ENCODE measurements at places on chromosomes 3 and 15.

- DNase-seq = no peak
Observed at GRCh38 chr3:134850761-134851160, 55.7 kb downstream of the EPHB1 start.

DNA sequence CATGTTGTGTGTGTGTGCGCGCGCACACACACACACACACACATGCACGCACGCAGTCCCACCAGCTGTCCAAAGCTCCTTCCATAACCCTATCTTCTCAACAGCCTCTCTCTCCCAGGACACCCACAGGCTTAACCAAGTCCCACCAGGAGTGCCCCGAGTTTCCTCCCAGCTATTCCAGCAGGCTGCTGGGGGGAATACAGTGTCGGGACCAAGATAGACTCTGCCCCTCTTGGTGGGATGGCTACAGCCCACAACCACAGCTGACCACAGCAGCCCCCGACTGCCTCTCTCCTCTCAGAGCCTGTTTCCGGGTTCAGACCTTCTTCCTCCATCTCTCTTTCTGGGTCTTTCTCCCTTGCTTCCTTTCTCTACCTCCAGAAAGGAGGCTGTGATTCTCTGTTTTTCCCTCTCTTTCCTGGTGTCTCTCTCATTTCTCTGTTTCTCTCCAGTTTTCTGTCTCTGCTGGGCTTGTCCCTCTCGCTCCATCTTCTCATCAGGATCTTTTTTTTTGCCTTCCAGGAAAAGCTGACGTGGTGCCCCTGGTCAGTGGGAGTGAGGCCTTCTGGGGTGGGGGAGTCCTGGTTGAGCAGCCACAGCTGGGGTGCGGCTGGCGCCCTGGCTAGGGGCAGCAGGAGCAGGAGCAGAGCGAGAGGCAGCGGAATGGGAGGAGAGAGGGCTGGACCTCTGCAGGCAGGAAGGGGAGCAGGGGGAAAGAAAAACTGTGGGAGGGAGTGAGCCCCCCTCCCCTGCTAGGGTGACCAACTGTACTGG, 3.3 kb upstream of the ISLR start:
- DNase-seq = no peak

- no peak for DNase-seq
Observed at GRCh38 chr3:68987322-68987721, 26.2 kb downstream of the EOGT start.

DNA sequence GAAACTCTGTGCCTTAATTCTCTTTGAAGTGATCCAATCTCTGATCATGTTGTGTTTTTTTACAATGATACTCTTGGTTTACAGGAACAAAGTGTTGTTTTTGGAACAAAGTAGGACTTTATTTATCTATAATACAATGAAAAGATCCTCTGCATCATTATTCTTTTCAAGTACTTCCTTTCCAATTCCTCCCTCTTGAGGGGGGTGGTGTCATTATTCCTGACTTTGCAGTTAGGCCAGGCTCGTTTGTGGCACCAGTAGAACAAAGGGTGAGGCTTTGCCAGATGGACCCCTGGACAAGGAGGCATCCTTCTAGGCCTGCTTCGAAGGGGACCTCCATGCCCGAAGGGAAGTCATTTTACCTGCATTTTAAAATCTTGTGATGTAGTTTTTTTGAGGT, 41.7 kb upstream of the ZBTB38 start:
- no peak for DNase-seq

DNA sequence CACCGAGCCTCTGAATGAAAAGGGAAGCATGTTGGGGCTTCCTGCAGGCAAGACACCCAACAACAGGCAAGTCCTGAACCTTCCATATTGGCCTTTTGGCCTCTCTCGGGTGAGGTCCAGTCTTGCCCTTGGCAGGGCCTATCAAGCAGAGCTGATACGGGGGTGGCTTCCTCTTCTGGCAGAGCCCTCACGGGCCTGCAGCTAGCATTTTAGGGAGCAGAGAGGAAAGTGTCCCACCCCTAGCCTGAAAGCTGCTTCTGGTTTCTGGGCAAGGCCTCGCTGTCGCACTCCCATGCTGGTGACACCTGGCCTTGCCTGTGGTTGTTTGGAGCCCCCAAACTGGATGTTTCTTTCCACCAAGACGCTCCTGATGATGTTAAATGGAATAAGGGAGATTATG, 31.8 kb upstream of the CTSH start:
- DNase-seq = no peak

DNA sequence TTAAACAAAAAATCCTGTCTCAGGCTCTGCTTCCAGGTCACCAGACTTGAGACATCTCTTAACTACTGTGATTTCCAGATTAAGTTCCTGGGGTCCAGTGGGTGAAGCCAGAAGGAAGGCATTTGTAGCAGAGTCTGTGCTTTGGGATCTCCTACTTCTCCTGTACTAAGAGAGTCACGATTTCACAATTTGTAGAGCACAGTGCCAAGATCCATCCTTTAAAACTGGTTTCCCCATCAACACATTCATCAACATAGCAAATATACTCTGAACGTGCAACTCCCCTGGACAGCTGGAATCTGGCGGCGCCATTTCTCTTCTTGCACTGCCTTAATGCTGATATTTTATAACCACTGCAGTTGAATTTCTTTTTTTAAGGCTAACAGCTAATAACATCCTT, 33.2 kb downstream of the CDCP1 start:
- no peak for DNase-seq

DNA sequence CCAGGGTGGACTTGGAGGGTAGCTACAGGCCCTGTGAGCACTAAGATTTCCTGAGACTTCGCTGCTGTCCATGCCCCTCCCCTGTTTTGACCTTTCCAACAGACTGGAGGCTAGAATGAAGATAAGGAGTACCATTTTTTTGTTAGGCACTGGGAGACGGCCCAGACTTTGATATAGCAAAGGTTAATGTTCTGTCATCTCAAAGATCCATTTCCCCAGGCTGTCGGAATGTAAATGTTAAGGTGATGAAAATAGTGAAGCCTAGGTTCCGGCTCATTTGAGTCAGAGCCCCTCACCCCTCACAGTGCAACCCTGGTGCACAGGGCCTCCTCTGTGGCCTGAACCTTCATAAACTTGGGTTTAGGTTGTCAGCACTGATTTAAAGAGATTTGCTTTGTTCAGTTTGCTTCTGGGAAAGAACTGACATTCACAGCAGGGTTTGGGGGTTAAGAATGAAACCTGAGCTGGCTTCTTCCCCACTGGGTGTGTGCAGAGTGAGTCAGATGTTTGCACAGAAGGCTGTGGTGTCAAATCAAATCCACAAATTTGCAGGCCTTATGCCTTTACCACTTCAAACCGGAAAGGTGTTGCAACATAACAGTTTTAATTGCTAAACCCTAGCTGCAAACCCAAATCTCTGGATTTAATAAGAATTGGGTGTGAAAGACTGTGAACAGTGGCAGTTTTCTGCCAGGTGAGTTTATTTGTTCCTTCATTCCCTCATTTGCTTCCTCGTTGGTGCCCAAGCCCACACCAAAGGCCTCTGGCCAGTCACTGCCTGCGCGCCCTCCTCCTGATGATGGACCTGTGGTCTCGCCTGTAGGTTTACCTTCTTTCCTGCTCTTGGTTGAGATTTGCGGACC, 20.6 kb upstream of the KCTD6 start:
- peak; percentile 94 for DNase-seq

- DNase-seq = no peak
Observed at GRCh38 chr3:71011565-71012287, 571.8 kb downstream of the FOXP1 start.
